Hematopoietic multipotent progenitor cell treated with erythropoietin and hydrocortisone succinate and interleukin-3 and kit ligand, for 8 days (in vitro differentiated cells): ENCODE measurements at places on chromosomes 2 and 18.

DNA sequence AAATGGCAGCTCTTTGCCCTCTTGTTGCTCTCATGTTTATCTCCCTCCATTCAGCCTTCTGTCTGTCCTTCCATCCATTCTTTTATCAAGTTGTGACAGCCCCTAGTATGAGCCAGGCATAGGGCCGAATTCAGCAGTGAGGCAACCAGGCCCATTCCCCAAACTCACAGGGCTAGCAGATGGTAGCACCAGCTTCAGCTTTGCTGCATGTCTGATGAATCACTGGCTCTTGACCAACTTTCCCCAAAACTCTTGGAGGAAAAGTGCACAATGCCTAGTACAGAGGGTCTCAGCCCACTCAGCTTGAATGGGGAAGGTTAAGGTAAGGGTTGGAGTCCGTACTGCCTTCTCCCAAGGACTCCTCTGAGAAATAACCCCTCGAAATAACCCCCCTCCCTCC lies 35.7 kb downstream of the NPAS2 start:
- no peak for DNase-seq

- DNase-seq: no peak
Observed at GRCh38 chr2:155054712-155055111, 356.2 kb downstream of the KCNJ3 start.

- no peak for DNase-seq
Observed at GRCh38 chr2:79005216-79005615, 20.3 kb upstream of the REG3G start.

GRCh38 chr2:203918839-203919238 lies 17.7 kb upstream of the ICOS start:
- no peak for DNase-seq

DNA sequence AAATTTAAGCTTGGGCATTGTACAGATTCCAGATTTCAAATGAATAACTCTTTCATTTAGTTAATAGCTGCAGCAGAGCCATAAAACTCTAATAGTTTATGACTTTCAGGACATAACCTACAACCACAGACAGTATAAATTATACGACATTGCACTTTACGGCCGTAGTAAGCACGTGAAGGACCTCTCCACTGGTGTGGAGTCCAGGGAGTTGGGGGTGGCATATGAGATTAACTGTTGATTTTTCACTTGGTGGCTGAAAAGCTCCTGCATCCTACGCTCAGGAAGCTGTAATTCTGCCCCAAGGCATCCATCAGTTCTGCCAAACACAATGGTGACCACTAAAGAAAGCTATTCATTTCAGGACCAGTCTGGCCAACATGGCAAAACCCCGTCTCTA lies 376.2 kb downstream of the SOX11 start:
- no peak for DNase-seq

GRCh38 chr2:101828673-101829334 lies 131.3 kb downstream of the MAP4K4 start:
- DNase-seq: no peak

- no peak for DNase-seq
Observed at GRCh38 chr18:7608174-7608550, 41.0 kb downstream of the PTPRM start.

DNA sequence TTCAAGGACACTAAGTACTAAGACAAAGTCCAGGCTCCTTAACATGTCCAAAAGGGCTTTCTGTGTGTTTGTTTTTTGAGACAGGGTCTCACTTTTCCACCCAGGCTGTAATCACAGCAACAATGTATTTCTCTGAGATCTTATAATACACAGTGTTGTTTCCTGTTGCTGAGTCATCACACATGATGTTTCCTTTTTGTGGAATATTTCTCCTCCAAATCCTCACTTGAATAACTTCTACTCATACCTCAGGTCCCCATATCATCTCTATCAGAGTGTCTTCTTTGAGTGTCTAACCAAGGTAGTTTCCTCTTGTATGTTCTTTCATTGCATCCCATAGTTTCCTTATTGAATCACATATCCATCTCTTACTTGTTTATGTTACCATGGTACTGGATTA lies 632.0 kb upstream of the PIK3C3 start:
- DNase-seq: no peak

GRCh38 chr18:40079786-40080185 lies 1875.2 kb upstream of the PIK3C3 start:
- no peak for DNase-seq

- DNase-seq: no peak
Observed at GRCh38 chr18:55316486-55317184, 271.4 kb downstream of the TCF4 start.

- DNase-seq: no peak
Observed at GRCh38 chr2:76998704-76999103, 523.5 kb downstream of the LRRTM4 start.

DNA sequence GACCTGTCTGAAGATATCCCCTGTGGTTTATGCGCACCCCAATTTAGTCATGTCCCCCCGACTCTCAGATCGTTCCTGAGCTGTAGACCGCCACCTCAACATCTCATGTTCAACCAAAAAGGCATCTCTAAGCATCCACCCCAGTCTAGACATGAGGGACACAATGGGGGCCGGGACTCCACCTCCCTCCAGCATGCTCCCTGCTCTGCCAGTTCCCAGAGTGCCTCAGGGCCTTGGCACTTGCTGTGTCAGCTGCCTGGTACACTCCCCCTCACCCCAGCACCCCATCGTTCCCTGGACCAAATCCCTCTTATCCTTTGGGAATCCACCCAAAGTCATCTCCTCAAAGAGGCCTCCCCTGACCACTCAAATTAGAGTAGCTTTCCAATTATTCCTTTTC lies 22.2 kb downstream of the TNS1 start:
- no peak for DNase-seq

- no peak for DNase-seq
Observed at GRCh38 chr2:197949224-197949623, 144.8 kb downstream of the PLCL1 start.

- DNase-seq: no peak
Observed at GRCh38 chr2:236776695-236777251, 207.1 kb downstream of the ACKR3 start.

DNA sequence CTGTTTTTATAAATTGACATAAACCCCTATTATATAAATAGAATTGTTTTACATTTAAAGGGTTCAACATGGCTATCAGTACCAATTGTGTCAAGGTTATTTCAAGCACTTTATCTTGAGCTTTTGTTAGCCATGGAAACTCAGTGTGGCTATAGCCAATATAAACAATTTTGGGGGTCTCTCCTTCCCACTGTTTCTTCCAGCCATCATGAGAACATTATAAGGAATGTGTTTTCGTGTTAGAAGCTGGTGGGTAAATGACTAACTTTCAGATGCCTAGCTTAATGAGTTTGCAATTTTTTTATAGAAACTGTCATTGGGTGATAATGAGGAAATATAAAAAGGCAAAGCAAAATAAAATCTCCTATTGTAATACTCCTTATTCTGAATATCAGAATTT lies 153.5 kb upstream of the FOSL2 start:
- no peak for DNase-seq

DNA sequence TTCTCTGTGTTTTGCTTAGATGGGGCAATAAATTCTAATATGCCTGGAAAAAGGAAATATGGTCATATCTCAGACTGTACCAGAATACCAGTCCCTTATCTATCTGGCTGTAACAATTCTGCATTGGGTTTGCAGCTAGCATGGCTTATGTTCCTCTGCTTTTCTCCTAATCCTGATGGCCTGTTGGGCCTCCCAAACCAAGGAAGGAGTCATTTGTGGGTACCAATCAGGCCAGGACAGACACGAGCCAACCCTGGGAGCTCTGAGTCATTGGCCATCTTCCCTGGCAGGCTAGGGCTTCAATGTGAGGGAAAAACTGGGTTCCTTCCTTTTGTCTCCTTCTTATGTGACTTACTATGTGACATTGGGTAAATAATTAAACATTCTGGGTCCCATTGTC lies 12.0 kb downstream of the SMARCAL1 start:
- peak; percentile 11 for DNase-seq

DNA sequence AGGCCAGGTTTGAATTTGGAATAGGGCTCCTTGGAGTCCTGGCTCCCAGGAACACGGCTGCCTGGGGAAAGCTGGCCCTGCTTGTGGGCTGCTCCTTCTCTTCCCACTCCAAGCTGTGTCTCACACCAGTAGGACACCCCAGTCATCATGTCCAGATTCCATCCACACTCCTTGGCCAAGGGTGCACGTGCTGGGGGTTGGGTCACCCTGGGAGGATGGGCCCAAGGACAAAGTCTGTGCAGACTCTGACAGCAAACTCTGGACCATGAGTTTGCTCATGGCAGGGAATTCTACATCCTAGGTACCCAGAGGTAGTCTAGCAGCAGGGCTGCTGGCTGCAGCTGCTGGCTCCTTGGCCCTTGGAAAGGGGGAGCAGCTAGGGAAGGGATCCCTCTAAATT lies 102.4 kb upstream of the EPAS1 start:
- no peak for DNase-seq

DNA sequence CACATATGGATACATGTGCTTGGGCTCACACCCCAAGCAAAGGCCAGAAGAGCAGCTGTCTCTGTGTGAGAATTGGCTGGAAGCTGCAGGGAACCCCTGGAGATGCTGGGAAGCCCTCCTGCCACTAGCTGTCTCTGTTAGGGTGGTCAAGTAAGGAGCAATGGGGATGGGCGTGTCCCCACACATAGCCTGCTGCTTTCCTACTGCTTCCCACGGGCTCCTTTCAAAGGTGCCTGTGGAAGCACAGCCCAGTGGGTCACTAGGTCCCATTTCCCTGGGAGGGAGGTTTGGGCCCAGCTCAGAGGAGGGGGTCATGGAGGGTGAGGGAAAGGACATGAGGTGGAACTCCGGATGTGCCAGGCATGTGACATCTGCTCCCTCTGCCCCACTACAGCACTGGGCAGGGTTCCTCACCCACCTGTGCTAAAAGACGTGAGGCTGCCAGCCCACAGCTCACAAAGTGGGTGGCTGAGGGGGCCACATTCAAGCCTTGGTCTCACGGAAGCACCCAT lies 24.4 kb upstream of the MAL start:
- DNase-seq: no peak

GRCh38 chr2:85418132-85419008 lies at the start of gene SH2D6:
Gene SH2D6, plus strand, starts transcription at chr2:85418714. Its CDS starts 10,752 bp downstream, at chr2:85429466.
- peak; percentile 85 for DNase-seq

- no peak for DNase-seq
Observed at GRCh38 chr2:224941960-224942359, 100.3 kb downstream of the DOCK10 start.

GRCh38 chr2:56148825-56149224 lies 35.0 kb upstream of the CCDC85A start:
- DNase-seq: no peak

- DNase-seq: no peak
Observed at GRCh38 chr18:8140841-8141501, 468.3 kb upstream of the RAB12 start.

GRCh38 chr2:102241616-102242305 lies 54.9 kb downstream of the IL1RL2 start:
- no peak for DNase-seq

DNA sequence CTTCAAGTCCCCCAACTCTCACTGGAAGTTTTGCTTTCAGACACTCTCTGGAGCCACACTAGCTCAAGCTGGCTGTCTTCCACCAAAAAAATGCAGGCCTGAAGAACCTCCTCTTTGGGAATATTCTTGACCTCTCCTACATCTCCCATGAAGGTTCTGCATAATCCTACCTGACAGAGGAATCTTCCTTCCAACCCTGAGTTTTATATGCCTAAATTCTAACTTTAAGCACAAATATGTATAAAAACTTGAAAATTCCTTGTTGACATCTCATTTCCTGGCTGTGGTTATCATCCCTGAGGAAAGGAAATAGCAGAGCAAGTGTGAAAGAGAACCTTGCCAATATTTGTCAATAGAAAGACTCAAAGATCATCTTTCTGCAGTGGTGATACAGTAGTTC lies 249.0 kb downstream of the LPIN1 start:
- no peak for DNase-seq
